Stimulated activated CD8-positive, alpha-beta memory T cell treated with anti-CD3 and anti-CD28 coated beads, Interleukin-2, amount 100 ng/mL, for 1 hour (primary cell): ENCODE measurements at places on chromosomes 6 and 20.

DNA sequence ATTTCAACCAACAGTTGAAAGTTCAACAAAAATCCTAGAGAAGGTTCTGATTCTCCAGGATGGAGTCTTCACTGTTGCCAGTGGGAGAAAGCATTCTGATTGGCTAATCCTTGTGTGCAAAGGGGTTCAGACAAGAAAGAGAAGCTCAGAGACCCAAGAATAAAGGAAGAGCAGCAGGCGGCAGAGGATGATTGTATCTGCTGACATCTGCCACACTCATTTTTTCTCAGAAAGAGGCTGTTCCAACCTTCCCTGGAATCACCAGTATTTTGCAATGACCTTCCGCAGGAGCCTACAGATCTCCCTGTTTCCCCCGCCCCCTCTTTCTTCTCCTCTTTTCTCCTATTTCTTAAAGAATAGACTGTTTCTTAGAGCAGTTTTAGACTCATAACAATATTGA lies 376.7 kb downstream of the CDH26 start:
- no peak for DNase-seq

- DNase-seq: peak; percentile 46
Observed at GRCh38 chr6:106223300-106223930, 102.1 kb downstream of the ATG5 start.

DNA sequence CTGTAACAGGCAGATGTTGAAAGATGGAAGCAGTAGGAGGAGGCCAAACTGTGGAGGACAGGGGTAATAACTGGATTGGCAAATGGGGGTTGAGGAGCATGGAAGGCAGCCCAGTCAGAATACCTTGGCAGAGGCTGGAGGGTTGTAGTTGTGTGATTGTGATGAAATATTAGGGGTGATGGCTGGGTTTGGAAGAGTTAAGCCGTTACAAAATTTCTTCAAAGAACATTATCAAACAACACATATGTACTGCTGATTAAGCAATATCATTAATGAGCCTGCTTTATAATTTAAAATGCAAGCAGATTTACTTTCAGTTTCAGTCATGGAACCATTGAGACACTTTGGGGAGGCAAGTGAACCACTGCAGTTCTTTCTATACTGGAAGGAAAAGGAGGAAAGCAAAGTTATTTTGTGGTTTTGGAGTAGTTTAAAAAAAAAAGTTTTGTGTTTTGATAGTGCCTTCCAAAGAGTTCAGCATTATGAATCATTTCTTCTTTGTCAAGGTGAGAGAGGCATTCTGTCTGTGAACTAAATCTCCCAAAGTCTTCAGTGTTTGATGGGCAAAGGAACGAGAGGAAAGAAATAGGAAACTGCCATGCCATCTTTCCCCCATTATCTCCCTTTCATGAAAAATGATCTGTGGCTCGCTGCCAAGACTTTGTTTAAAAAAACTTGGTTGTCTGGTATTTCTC lies 20.7 kb downstream of the FOXO3 start:
- DNase-seq: no peak

GRCh38 chr20:48298851-48299484 lies 513.7 kb upstream of the SULF2 start:
- DNase-seq: no peak

DNA sequence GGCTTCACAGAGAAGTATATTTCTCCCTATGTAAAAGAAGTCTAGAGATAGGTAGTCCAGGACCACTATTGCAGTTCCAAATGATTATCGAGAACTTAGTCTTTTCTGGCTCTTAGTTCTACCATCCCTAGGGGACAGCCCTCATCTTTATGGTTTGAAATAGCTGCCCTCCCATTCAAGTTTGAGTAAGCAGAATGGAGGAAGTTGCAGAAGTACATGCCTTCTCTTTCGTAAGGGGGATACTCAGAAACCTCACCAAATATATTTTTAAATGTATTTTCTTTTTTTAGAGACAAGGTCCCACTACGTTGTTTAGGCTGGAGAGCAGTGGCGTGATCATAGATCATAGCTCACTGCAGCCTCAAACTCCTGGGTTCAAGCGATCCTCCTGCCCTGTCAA lies 236.8 kb upstream of the RREB1 start:
- no peak for DNase-seq

DNA sequence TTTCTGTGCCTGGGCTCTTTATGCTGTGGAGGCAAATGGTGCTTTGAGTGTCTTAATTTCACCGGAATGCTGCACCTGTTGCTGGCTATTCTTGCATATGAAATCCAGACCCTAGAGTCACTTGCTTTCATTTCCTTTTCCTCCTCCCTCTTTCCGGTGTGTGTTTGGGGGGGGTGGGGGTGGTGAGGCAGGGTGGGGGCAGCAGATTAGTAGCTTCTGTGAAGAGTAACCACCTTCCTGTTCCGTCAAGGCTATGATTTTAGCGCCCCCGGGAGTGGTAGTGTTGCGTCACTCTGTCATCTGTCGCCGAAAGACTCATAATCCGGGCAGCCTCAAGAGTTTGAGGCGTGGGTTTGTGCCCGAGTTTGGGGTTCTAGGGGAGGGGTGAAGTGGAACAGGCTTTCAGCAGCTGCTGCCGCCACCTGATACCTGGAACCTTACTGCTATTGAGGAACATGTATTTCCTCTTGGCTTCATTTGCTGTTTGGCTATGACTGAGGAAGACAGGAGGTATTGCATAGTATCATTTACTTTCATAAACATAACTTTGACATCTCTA lies 49.1 kb downstream of the UTRN start:
- DNase-seq: peak; percentile 41

DNA sequence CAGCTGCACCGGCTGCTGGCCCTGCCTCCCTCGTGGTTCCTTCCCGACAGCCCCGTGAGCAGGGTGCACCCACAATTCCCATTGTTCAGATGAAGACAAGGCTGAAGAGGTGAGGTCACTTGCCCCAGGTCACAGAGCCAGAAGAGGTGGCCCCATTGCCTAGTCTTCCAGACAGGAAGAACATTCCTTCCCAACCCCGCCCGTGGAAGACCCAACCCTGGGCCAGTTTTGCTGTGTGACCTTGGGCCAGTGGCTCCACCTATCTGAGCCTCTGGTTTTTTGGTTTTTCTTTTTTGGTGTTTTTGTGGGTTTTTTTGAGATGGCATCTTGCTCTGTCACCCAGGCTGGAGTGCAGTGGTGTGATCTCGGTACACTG lies 61.7 kb downstream of the RIPOR3 start:
- no peak for DNase-seq
